LoVo (cell line): ENCODE measurements at places on chromosomes 4 and X.
A peak's percentile ranks its signal among the peaks of the same experiment; 100 is the strongest.

DNA sequence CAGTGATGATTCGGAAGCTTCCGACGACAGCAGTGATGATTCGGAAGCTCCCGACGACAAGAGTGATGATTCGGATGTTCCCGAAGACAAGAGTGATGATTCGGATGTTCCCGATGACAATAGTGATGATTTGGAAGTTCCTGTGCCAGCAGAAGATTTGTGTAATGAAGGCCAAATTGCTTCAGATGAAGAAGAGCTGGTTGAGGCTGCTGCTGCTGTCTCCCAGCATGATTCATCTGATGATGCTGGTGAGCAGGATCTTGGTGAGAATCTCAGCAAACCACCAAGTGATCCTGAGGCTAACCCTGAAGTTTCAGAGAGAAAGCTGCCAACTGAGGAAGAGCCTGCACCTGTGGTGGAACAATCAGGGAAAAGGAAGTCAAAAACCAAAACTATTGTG, 14.2 kb downstream of the CXCR3 start:
- no peak for DNase-seq

DNA sequence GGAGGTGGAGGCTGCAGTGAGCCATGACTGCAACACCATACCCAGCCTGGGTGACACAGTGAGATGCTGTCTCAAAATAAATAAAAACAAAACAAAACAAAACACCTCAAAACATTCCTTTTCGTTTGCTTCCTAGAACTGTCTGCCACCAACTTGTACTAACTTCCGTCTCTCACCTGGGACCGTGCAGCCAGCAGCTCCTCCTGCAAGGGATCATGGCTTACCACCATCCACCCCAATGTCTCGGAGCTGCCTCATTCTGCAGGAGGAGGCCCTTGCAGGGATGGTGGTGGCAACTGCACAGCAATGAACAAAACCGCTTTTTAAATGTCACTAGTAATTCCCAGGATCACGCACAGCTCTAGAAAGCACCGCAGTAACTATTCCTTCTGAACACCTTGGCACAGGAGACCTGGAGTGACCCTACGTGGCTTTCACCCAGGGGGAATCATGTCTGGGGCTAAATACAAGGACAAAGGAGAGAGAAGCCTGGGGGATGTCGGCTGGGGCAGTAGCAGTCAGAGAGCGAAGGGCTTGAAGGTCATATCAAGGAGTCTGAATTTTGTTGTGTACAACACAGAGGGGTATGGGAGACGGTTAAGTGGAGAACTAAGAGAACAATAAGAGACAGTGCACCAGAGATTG, 17.4 kb upstream of the KIAA0232 start:
- DNase-seq, result no peak

DNA sequence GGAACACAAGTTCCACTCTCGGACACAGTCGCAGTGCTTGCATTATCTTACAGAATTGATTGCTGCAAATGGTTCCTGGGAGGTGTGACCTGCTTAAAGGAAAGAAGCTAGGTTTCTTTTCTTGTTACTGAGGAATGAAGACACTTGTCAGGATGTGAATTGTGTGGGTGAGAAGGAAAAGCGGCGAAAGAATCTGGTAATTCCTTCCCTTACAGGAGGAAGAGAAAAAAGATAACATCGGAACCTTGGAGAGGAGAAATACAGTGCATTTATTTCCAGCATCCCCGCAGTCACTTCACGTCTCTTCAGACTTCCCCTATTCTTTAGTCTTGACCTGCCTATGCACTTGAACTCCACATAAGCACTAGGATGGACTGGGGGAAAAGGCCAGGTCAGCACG, 389 bp upstream of the CCSER1 start:
- DNase-seq, result no peak

- no peak for DNase-seq
Observed at GRCh38 chr4:163911891-163912290, 417.4 kb downstream of the TMA16 start.

DNA sequence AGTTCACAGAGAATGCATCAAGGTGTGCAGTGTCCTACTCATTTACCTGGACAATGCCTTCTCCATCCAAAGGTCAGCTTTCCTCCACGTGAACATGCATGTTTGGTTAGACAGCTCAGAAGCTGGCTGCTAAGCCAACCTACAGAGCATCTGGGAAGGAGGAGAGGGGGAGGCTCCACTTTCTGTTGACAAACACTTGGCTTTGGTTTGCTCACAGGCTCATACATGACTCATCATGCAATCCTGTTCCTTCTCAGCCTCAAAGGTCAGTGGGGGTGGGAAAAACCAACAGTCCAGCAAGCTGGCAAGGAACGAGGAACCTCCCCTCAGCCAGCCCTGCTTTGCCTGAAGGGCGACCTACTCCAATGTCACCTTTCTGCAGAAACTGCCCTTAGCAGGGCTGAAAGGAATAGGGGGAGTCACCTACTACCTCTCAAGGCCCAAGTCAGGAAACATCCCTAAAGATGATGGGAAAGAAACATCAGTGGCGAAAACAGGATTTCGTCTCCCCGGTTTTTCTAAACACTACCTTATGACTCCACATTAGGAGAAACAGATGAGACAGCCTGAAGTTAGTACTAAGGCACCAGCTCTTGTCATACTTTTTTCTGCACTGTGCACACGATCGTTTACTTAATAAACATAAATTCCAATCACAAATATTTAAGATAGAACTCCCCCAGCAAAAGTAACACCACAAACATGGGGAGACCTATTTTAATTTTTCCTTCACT, 37.9 kb downstream of the RELL1 start:
- peak; percentile 79 for DNase-seq
